Fibroblast of the conjunctiva (primary cell): ENCODE measurements at places on chromosomes 2 and 18.

DNA sequence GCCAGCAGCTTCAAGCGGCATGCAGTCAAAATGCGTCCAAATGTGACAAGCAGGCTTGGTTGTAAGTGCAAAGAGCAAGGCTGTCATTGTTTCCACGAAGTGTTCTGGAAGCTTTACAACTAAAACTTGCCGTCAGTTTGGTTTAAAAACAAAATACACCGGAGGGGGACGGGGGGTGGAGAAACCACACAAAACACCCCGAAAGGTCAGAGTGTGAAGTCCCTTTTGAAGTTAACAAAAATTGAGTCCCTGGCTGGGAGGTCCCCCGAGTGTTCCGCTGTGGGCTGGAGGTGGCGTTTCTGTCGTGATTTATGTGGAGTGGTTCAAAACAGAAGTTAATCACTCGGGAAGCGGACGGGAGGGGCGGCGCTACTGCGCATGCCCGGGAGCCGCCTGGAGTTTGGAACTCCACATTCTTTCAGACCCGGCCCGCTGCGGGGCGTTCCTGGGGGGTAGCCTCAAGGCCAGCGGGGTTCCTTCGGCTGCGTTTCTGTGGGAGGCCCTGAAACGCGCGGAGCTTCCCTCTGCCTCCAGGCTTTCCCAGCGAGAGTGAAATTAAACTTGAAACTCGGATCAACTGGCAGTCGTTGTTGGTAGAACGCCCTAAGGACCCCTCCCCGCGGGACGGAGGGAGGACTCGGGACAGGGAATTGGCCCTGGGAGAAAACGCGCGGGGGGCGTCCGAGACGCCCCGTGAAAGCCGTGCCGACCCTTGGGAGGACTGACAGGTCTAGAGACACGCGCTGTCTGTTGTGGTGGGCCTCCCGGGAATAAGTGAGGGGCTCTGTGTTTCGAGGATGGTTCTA is 1.4 kb downstream of the TGIF1 start:
- DNase-seq = peak; percentile 90

DNA sequence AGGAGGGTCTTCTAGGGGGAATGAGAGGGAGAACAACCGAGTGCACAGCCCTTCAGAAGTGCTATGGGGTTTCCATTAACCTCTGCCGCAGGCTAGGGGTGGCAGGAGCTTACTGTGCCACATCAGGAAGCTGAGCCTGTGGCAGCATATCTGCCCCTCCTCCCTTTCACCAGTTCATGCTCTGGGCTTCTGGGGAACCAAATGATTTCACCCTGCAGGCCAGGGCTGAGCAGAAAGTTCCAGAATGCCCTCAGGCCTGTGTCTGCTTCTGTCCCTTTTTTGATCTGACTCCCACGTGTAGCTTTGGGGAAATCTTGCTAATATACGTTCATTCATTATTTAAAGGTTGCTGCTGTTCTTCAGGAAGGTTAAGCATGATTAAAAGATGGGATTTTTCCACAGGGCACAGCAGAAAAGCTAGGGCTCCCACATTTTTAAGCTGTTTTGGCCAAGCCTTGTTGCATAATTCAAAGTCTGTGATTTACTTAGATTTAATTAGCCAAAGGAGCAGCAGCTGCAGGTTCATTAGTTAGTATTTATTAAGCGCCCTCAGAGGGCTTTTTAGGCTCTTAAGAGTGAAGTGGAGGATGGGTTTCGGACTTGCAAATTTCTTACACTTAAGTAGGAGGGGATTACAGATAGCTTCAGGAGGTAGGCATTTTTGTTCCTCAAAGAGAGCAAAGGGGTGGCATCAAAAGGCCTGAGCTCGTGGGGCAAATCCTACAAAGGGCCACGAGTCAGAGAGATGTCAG is 10.2 kb downstream of the TMEM247 start:
- no peak for DNase-seq

DNA sequence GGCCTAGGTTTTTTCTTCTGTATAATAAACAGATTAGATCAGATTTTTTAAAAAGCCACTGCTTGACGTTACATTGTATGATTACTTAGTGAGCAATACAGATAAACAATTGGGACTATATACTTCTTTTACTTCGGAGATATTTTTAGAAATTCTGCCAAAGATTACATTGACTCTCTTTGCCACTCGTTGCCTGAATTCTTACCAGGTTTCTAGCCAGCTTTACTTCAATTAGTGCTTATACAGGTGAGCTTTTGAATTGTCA is 156.6 kb downstream of the HAUS1 start:
- no peak for DNase-seq

DNA sequence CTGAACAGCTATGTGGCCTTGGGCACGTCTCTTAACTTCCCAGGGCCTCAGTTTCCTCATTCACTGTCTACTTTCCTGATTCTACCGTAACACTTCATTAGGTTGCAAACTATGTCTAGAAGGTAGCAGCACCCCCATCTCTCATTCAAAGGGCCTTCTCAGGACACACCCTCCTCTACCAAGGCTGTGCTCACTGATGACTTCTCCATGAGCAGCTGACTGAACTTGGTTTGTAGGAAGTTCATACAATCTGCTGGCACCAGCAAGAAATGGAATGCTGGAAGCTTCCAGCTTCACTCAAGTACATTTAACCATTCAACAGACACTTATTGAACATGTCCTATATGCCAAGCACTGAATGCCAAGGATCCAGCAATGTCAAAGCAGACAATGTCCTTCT is 250.8 kb upstream of the CTAGE1 start:
- DNase-seq = no peak

DNA sequence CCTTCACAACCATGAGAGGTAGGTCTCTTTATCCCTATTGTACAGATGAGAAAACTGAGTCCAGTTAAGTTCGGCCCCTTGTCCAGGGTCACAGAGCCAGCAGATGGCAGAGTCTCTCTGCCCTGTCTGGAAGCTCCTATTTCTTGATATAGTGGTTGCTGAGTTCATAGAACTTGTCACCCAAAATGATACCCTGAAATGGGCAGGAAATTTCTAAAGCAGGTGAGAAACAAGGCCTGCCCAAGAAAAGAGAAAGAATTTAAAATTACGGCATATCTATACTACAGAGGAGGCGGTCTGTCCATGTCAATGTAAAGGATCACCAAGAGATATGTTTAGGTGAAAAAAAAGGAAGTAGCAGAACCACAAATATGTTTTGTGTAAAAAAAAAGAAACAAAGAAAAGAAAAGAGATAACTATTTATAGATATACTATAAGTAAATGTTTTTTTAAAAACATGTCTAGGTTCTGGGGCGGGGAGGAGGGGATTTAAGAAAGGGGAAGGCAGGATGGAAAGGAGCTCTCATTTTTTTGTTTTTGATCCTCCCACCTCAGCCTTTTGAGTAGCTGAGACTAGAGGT is 39.8 kb downstream of the MYO7B start:
- no peak for DNase-seq

GRCh38 chr2:109129921-109130722 is 1.1 kb downstream of the SH3RF3 start:
- no peak for DNase-seq

DNA sequence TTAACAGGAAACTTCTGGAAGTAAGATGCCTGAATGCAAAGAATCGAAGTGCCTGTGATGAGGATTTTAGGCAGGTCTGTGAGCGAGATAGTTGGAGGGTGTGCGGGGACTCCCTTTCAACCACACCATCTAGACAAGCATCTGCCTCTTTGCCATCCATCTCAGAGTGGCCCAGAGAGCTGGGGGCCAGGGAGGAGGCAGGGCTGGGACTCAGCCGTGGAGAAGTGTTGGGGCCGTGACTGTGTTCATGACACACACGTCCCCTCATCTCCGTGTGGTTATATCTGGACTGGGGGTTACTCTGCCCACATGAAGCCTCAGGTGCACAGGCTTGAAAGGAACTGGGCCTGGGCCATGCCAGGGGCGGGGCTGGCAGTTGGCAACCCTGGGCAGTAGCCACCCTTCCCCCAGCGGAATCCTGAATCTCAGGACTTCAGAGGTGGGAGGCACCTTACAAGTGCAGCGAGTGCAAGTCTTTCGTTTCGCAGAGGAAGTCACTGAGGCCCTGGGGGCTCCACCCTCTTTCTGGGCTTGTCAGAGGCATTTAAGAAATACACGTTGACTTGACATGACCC is 112.5 kb downstream of the SLC4A3 start:
- no peak for DNase-seq

- DNase-seq = no peak
Observed at GRCh38 chr2:23327416-23327815, 57.6 kb upstream of the KLHL29 start.

DNA sequence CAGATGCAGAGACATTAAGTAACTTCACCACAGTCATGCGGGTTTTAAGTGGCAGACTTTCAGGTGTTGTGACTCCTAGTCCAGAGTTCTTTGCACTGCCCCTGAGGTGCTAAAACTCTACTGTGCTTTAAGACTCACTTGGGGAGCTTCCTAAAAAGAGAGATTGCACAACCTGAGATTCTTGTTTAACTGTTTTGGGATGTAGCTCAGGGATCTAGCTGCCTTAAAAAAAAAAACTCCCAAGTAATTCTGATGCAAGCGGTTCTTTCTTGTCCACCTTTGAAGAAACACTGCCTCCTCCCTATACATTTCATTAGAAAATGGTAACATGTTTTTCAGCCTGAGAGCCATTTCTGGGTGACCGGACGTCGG is 13.0 kb downstream of the IL37 start:
- DNase-seq = no peak
